ENCODE measurements at places on chromosomes 5 and 9.

DNA sequence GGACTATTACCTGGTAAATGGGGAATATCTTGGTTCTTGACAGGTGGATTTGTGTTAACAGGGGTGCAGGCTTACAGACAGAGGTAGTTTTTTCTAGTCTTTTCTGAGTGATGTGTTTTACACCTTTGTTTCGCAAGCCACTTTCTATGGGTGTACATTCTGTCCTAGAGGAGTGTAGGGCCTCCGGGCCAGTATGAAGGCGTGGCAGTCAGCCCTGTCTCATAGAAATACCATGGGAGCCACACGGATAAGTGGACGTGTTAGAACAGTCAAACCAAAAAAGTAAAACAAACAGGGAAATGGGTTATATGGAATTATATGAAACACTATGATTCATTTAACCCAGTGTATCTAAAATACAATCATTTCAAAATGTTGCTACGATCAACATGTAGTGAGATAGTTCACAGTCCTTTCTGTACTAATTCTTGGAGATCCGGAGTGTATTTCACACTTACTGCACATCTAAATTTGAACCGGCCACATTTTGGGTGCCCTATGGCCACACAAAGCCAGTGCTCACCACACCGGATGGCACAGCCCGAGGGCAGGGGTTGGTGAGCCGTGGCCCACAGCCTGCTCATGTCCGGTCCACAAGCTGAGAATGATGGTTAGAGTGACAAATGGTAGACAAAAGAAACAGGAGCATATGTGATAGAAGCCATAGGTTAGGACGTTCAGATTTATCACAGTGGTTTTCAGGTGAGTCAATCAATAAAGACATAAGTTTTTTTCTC is 80.1 kb upstream of the IRX4 start:
- no peak overlapping the region for H3K27ac ChIP-seq
- no peak for DNase-seq
- no peak overlapping the region for H3K4me3 ChIP-seq
- H3K4me1 ChIP-seq, result no peaks in the 10 kb centered on the region
- H3K36me3 ChIP-seq, result peaks cover 3% of the 10 kb centered on the region

DNA sequence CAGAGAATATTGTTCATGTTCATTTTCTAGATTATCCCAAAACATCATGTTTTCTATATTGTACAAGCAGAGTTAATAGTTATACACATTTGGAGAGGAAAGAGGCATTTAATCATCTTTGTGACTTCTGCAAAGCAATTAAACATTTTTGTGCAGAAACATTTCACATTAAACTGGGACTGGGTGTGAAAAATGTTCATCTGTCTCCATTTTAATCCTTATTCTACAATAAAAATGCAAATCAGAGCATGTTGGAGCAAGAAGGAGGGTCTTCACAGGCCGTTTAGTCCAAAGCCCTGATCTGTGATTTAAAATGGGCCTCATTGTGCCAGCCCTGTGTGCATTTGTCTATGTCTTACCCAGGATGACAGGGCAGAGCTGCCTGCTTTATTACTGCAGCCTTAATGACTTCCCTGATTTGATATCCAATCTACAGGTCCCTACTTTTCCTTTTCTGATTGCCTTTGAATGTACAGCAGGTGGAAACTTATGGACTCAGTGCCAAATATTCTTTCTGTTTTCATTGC is 183.5 kb downstream of the CAVIN4 start:
- H3K27ac ChIP-seq, result no peak overlapping the region
- H3K4me3 ChIP-seq, result no peak overlapping the region
- no peaks in the 10 kb centered on the region for H3K36me3 ChIP-seq
- no peaks in the 10 kb centered on the region for H3K4me1 ChIP-seq
- no peak for DNase-seq
- no peaks in the 10 kb centered on the region for H3K27me3 ChIP-seq

- no peaks in the 10 kb centered on the region for H3K27me3 ChIP-seq
- H3K4me3 ChIP-seq, result no peak overlapping the region
- no peak for DNase-seq
- H3K36me3 ChIP-seq, result no peaks in the 10 kb centered on the region
- H3K27ac ChIP-seq, result no peak overlapping the region
Measured at GRCh38 chr5:4921929-4922328, 218.2 kb upstream of the ADAMTS16 start.

GRCh38 chr9:77486463-77486862 is 161.7 kb downstream of the GNA14 start:
- H3K4me1 ChIP-seq, result no peaks in the 10 kb centered on the region
- no peak for DNase-seq
- no peaks in the 10 kb centered on the region for H3K27me3 ChIP-seq
- no peaks in the 10 kb centered on the region for H3K36me3 ChIP-seq
- no peak overlapping the region for H3K4me3 ChIP-seq

- no peaks in the 10 kb centered on the region for H3K36me3 ChIP-seq
- H3K4me1 ChIP-seq, result peaks cover 11% of the 10 kb centered on the region
- H3K27ac ChIP-seq, result no peak overlapping the region
- no peaks in the 10 kb centered on the region for H3K27me3 ChIP-seq
- no peak overlapping the region for H3K4me3 ChIP-seq
- no peak for DNase-seq
Measured at GRCh38 chr9:92610470-92611420, 59.2 kb downstream of the IPPK start.

- no peaks in the 10 kb centered on the region for H3K27me3 ChIP-seq
- H3K4me1 ChIP-seq, result no peaks in the 10 kb centered on the region
- no peak for DNase-seq
Measured at GRCh38 chr9:22026696-22027095, 17.6 kb upstream of the CDKN2B start.

GRCh38 chr9:137547687-137548543 is 2.3 kb downstream of the PNPLA7 start:
- DNase-seq, result no peak
- H3K36me3 ChIP-seq, result no peaks in the 10 kb centered on the region
- H3K4me3 ChIP-seq, result no peak overlapping the region
- H3K27me3 ChIP-seq, result no peaks in the 10 kb centered on the region

GRCh38 chr9:14192556-14192955 is 121.4 kb downstream of the NFIB start:
- no peak for DNase-seq
- no peak overlapping the region for H3K27ac ChIP-seq
- H3K27me3 ChIP-seq, result no peaks in the 10 kb centered on the region
- no peak overlapping the region for H3K4me3 ChIP-seq

GRCh38 chr9:80175286-80176150 is 603.8 kb downstream of the TLE4 start:
- H3K4me1 ChIP-seq, result no peaks in the 10 kb centered on the region
- no peak overlapping the region for H3K4me3 ChIP-seq
- H3K36me3 ChIP-seq, result no peaks in the 10 kb centered on the region

GRCh38 chr5:84709075-84709474 is 324.4 kb upstream of the EDIL3 start:
- no peak overlapping the region for H3K4me3 ChIP-seq
- H3K27ac ChIP-seq, result no peak overlapping the region
- H3K36me3 ChIP-seq, result no peaks in the 10 kb centered on the region
- H3K27me3 ChIP-seq, result no peaks in the 10 kb centered on the region

GRCh38 chr5:140340605-140341121 is 5.7 kb downstream of the HBEGF start:
- peaks cover 5% of the 10 kb centered on the region for H3K36me3 ChIP-seq
- H3K27ac ChIP-seq, result no peak overlapping the region
- H3K4me3 ChIP-seq, result no peak overlapping the region
- peaks cover 6% of the 10 kb centered on the region for H3K4me1 ChIP-seq
- no peak for DNase-seq

All from kidney (tissue), 22 donors.